ENCODE measurements at places on chromosomes 16 and 17.

DNA sequence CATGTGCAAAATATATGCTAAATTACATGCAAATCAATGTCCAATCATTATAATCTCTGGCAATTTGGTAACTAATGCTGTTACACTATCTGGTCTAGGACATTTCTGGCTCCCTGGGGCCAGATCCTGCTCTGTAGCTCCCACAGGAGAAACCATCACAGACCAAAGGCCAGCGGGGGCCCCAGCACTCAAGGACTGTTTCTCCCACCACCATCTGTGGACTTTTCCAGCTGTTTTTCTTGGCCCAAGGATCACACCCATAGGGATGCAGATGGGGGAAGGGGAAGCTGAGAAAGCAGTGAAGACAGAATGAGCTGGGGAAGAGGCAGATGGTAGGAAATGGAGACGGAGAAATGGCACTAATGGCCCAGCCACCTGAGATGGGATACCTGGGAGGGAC is at the start of gene HIGD1B:
Gene HIGD1B (plus strand): TSS at position 298 of the 400 bp plus-strand sequence. CDS start 270 bp downstream, outside the sequence.
- DNase-seq = no peak

GRCh38 chr17:46072998-46073397 is 73.9 kb downstream of the STH start:
- DNase-seq = no peak

DNA sequence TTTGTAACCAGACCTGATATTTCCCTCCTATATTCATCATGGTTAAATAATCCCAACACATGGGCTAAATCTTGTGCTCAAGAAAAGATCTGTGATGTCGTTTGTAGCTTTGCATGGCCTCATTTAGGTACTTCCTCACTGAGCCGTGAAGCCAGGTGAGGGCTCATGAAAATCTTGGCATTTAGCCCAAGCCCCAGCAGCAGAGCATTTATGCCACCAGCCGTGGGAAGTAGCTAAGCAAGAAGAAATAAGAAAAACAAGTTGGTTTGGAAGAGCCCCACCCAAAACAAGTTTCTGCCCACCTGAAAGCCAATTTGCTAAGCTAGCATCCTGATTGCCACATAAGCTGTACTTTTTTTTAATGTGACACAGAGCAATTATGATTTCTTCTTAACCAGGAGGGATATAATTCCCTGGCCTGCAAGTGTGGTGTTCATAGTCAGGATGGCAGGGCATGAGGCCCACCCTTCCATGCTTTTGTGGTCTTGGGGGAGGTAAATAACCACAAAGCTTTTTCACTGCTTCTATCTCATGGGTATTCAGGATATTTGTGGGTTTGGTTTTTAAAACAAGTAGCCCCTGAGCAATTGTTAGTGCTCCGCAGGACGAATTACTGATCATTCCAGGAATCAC is 10.5 kb downstream of the TMIGD1 start:
- DNase-seq = no peak

GRCh38 chr16:80914379-80915078 is 92.2 kb downstream of the CMC2 start:
- DNase-seq = no peak

DNA sequence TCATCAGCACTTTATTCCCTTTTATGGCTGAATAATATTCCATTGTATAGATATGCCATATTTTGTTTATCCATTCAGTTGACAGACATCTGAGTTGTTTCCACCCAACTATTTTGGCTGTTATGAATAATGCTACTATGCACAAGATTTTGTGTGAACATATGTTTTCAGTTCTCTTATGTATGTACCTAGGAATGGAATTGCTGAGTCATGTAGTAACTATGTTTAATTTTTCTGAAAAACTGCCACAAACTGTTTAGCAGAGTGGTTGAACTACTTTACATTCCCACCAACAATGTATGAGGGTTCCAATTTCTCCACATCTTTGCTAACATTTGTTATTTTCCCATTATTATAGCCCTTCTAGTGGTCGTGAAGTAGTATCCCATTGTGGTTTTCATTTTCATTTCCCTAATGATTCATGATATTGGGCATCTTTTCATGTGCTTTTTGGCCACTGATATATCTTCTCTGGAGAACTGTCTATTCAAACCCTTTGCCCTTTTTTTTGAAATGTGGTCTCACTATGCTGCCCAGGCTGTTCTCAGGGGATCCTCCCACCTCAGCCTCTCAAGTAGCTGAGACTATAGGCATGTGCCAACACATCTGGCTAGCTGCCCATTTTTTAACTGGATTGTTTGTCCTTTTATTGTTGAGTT is 26.3 kb downstream of the SMURF2 start:
- no peak for DNase-seq

GRCh38 chr17:82408938-82409318 is 9.2 kb upstream of the HEXD start:
- no peak for DNase-seq

DNA sequence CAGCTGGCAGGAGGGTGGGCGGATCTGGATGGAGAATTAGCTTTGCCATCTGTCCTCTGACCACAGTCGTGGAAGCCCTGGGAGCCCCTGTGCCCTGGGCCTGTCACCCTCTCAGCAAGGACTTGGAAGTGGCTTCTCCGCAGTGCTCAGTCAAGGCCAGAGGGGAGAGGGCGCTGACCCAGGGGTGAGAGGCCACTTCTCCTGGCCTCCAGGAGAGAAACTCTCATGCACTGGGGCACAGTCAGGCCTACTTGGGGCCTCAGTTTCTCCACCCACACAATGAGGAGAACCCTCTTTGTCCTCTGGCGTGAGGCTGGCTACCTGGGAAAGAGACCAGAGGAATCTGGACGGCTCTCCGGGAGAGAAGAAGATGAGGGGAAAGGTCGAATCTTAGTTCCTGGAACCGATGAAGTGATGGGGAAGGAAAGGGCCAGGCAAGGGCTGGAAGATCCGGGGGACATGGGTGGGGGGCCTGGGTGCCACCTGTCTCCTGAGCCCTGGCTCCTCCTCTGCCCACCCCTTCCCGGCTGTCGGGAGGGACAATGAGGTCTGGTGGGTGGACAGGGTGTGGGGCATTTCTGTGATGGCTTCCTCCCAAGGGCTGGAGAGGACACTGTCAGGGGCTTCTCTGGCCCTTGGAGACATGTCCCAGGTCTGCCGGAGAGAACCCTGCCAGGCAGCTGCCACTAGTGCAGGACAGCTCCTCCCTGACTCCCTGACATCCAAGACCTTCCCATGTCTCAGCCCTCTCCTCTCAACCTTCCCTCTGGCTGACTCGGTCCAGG is 9.0 kb upstream of the ARHGAP27 start:
- no peak for DNase-seq

DNA sequence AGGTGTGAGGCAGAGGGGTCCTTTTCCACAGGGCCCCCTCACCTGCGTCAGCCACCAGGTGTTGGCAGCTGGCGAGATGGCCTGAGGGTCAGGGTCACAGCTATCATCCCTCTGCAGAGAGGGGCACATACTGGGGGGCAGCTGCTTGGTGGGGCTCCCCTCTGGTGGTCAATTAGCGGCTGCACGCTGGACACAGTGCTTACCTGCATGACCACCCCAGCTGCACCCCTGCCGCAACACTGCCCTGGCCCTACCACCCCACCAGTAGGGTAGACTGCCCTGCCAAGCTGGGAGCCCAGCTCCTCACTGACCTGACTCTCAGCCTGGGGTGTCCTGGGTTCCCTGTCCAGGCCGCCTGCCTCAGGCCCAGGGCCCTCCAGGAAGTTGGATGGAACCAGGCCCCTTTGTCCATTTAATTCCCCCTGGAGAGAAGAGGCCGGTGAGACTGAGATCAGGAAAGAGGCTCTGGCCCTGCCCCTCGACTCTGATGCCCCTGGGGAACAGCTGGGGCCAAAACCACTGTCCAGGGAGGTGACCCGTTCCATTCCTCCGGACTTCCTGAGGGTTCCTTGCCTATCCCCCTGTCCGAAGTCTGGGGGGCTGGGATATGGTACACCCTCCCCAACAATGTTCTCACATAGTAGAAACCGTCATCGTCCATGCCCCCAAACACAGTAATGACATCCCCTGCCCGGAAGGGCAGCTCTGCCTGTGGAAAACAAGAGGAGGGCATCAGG is 23.7 kb downstream of the TSPOAP1 start:
- no peak for DNase-seq

- no peak for DNase-seq
These were observed 16.8 kb downstream of the PRPSAP1 start for GRCh38 chr17:76336756-76337412.

- no peak for DNase-seq
These were observed 21.9 kb downstream of the KIF2B start for GRCh38 chr17:53844491-53845107.

DNA sequence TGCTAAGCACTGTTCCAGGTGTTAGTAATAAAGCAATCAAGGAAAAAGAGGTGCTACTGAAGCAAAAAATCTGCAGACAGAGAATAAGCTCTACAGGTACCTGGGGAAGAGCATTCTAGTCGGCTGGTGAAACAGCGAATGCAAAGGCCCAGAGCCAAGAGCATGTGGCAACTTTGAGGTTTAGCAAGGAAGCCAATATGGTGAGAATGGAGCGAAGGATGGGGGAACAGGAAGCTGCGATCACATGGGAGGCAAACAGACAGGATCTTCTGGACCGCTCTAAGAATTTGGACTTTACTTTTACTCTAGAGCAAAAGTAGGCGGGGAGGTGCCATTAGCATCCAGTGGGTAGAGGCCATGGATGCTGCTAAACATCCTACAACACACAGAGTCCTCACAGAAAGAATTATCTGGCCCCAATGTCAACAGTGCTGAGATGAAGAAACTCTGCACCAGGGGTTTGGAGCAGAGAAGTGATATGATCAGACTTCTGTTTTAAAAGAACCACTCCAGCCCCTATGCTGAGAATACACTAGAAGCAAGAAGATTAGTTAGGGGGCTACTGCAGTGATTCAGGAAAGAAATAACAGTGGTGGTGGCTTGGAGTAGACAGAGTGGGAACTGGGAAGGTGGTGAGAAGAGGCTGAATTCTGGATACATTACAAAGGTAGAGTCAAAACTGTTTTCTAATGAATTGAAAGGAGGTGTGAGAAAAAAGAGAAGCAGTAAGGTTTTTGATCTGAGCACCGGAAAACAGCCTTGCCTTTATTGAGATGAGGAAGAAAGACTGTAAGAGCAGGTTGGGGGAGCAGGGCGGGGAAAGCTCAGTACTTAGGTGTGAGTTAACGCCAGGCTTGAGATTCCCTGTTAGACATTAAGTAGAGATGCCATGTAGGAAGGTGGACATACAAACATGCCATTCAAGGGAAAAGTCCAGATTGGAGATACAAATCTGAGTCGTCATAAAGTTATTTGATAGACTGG is 11.0 kb downstream of the EFTUD2 start:
- DNase-seq = no peak

- no peak for DNase-seq
These were observed 73.2 kb downstream of the MYH10 start for GRCh38 chr17:8557176-8557806.

- no peak for DNase-seq
These were observed 84.6 kb downstream of the GSG1L start for GRCh38 chr16:27978876-27979275.

DNA sequence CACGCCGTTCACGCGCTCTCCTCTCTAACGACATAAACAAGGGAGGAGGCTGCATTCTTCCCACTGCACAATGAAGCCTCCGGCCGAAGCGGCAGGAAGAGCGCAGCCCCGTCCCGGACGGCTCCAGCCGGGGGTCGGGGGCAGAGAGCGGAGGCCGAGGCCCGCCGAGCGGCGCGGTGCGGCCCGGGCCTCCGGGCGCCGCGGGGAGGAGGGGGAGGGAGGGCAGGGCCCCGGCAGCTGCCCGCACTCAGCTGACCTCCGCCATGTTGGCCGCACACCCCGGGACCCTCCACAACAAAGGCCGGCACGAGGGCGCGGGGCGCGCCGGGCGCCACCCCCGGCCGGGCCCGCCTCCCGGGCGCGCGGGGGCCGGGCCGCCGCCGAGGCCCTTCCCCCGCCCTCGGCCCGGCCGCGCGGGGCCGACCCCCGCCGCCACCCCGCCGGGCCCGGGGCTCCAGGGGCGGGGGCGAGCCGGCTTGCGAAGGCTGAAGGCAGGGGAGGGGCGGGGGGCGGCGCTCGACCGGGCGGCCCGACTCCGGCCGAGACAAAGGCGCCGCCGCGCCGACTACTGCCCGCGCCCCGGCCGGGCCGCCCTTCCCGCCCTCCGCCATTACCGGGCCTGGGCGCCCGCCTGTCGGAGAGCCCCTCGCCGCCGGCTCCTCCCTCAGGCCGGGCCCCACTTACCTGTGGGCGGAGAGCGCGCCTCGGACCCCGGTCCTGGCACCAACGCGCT is 527 bp downstream of the SIAH1 start:
- DNase-seq = no peak

GRCh38 chr16:88469615-88470395 is 16.7 kb downstream of the ZFPM1 start:
- DNase-seq = peak; percentile 31

DNA sequence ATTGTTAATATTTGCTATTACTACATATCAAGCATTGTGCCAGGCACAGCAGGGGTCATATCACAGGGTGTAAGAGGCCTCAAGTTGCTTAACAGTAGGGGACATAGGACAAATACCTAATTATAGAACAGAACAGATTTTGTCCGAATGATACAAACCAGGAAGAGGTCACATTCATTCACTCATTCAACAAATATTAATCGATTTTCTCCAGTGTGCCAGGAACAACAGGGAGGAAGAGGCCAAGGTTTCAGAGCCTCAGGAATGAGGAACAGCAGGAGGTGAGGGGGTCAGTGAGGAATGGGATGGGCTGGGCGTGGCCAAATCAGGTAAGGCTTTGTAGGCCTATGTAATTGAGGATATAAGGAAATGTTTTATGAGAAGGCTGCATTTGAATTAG is 11.2 kb upstream of the CHST4 start:
- no peak for DNase-seq

GRCh38 chr17:10119203-10120108 is 79.0 kb downstream of the GAS7 start:
- no peak for DNase-seq

- DNase-seq = no peak
These were observed 902 bp downstream of the GHDC start for GRCh38 chr17:42193216-42193968.

GRCh38 chr17:33438139-33438538 is 145.0 kb upstream of the ASIC2 start:
- DNase-seq = no peak

GRCh38 chr16:72311426-72311825 is 139.5 kb upstream of the PMFBP1 start:
- DNase-seq = no peak

DNA sequence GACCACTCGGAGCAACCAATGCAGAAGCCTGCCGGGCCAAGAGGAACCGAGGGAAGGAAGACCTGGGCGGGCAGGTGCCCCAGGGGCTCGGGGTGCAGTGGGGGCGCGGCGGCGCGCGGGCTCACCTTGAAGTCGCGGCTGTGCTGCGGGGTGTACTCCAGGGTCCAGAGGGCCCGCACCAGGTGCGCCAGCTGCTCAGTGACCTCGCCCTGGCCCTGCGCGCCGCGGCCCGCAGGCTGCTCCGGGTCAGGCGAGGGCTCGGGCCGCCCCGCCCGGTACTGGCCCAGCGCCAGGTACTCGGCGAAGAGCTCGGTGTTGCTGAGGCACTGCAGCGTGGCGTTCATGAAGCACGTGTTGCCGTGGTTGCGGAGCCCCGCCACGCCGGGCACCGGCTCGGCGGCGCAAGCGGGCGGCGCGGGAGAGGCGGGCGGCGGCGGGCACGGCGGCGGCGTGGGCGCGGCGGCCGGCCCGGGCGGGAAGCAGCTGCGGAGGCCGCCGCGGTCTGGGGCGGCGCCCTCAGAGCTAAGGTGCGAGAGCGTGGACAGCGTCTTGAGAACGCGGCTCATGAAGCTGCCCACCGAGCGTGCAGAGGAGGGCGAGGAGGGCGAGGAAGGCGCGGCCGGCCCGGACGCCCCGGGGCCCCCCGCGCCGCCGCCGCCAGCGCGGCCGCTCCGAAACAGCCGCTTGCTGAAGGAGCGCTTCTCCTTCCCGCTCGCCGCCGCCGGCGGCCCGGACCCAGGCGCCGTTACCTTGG is 562 bp downstream of the USP31 start:
- DNase-seq = peak; percentile 16

- no peak for DNase-seq
These were observed 1.6 kb downstream of the CA7 start for GRCh38 chr16:66845791-66846221.

Measured in stimulated activated CD8-positive, alpha-beta memory T cell treated with anti-CD3 and anti-CD28 coated beads, Interleukin-4, amount 100 ng/mL, for 4 hours (primary cell).